ENCODE measurements at places on chromosomes 4 and X. TPM values are rescaled to one million over a fixed set of nuclear protein-coding genes. Genes with fewer than 3 reads are reported as not detected.

Gene FAAH2
- 0.64 TPM for total RNA-seq

Gene GATA1
- not detected for total RNA-seq

Gene RAB9B
- total RNA-seq, result 1.9 TPM

Gene TENM3
- total RNA-seq, result 8.8 TPM

Gene RXFP1
- not detected for total RNA-seq

Gene PHOX2B
- not detected for total RNA-seq

Gene MAOB
- total RNA-seq, result 46.0 TPM

Gene DCX
- 0.44 TPM for total RNA-seq

Gene SNCA
- 12.7 TPM for total RNA-seq

GRCh38 chrX:133434197-133434820 lies 19.0 kb upstream of the GPC4 start:
- no peak overlapping the region for H3K4me3 ChIP-seq
- H3K27ac ChIP-seq, result no peak overlapping the region
- H3K36me3 ChIP-seq, result no peaks in the 10 kb centered on the region
- peaks cover 36% of the 10 kb centered on the region for H3K27me3 ChIP-seq
- no peaks in the 10 kb centered on the region for H3K4me1 ChIP-seq
- no peak for DNase-seq

DNA sequence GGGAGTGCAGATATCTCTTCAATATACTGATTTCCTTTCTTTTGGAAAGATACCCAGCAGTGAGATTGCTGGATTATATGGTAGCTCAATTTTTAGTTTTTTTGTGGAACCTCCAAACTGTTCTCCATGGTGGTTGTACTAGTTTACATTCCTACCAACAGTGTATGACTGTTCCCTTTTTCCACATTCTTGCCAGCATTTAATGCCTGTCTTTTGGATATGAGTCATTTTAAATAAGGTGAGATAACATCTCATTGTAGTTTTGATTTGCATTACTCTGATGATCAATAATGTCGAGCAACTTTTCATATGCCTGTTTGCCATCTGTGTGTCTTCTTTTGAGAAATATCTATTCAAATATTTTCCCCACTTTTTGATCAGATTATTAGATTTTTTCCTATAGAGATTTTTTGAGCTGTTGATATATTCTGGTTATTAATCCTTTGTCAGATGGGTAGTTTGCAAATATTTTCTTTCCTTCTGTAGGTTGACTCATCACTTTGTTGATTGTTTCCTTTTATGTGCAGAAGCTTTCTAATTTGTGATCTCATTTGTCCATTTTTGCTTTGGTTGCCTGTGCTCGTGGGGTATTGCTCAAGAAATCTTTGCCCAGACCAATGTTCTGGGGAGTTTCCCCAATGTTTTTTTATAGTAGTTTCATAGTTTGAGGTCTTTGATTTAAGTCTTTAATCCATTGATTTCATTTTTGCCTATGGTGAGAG lies 552.7 kb downstream of the ZNF674 start:
- H3K4me1 ChIP-seq, result no peaks in the 10 kb centered on the region
- H3K4me3 ChIP-seq, result no peak overlapping the region
- DNase-seq, result no peak
- H3K27ac ChIP-seq, result no peak overlapping the region
- peaks cover 8% of the 10 kb centered on the region for H3K27me3 ChIP-seq

GRCh38 chr4:100823993-100824323 lies 306.1 kb upstream of the EMCN start:
- H3K4me3 ChIP-seq, result no peak overlapping the region
- no peak overlapping the region for H3K27ac ChIP-seq
- H3K36me3 ChIP-seq, result no peaks in the 10 kb centered on the region
- H3K27me3 ChIP-seq, result no peaks in the 10 kb centered on the region
- DNase-seq, result no peak

- no peak overlapping the region for H3K4me3 ChIP-seq
- H3K4me1 ChIP-seq, result no peaks in the 10 kb centered on the region
- no peak for DNase-seq
- no peaks in the 10 kb centered on the region for H3K36me3 ChIP-seq
- H3K27me3 ChIP-seq, result no peaks in the 10 kb centered on the region
Measured at GRCh38 chr4:127505203-127505602, 127.6 kb upstream of the INTU start.

- H3K27me3 ChIP-seq, result no peaks in the 10 kb centered on the region
- H3K4me3 ChIP-seq, result no peak overlapping the region
- no peaks in the 10 kb centered on the region for H3K36me3 ChIP-seq
- H3K4me1 ChIP-seq, result no peaks in the 10 kb centered on the region
Measured at GRCh38 chr4:189802884-189803283, 137.8 kb upstream of the FRG1 start.

GRCh38 chr4:118727360-118727759 lies 42.2 kb downstream of the METTL14 start:
- DNase-seq, result no peak
- no peak overlapping the region for H3K4me3 ChIP-seq
- no peak overlapping the region for H3K27ac ChIP-seq
- H3K4me1 ChIP-seq, result no peaks in the 10 kb centered on the region

DNA sequence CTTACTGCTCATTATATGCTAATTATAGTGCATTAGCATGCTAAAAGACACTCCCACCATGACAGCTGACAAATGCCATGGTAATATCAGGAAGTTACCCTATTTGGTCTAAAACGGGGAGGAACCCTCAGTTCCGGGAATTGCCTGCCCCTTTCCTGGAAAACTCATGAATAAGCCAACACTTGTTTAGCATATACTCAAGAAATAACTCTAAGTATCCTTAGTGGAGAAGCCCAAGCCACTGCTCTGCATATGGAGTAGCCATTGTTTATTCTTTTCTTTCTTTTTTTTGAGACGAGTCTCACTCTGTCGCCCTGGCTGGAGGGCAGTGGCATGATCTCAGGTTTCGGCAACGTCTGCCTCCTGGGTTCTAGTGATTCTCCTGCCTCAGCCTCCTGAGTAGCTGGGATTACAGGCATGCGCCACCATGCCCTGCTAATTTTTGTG lies 15.5 kb downstream of the NUDT6 start:
- H3K27me3 ChIP-seq, result no peaks in the 10 kb centered on the region
- no peak overlapping the region for H3K27ac ChIP-seq
- H3K4me1 ChIP-seq, result no peaks in the 10 kb centered on the region
- no peaks in the 10 kb centered on the region for H3K36me3 ChIP-seq
- H3K4me3 ChIP-seq, result no peak overlapping the region

DNA sequence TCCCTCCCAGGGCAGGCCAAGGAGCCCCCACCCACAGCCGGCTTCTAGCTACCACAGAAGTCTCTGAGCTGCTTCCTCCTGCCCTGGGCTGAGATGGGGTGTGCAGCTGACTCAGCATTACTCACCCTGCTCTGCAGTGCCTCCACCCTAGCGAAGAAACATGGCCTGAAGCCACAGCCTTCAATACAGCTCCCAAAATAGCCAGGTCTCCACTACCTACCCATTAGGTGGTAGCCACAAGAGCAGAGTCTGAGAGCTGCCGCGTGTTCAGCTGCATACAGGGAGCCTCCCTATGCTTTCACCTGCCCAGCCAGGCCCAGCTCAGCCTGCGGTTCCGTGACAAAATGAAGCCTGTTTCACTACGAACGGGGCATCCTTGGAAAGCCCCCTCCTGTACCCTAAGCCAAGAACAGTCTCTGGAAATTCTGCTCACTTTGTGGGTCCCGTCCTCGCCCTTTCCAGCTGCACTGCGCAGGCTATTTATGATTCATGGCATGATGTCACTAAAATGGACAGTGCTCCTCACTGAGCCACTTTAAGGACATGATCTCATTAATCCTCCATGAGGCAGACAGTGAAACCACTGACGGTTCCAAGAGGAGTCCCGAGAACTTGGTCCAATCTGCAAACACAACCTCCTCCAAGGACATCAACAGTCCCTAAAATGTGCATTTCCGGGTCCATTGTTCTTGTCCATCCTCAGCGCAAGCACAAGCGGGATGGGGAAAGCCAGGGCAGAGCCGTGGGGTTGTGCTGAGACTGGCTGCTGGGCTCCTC lies 20.2 kb downstream of the WDR1 start:
- H3K4me1 ChIP-seq, result peaks cover 12% of the 10 kb centered on the region
- no peaks in the 10 kb centered on the region for H3K27me3 ChIP-seq
- H3K36me3 ChIP-seq, result no peaks in the 10 kb centered on the region
- H3K4me3 ChIP-seq, result no peak overlapping the region

GRCh38 chrX:115892056-115892708 lies 278.4 kb upstream of the AGTR2 start:
- H3K36me3 ChIP-seq, result no peaks in the 10 kb centered on the region
- no peaks in the 10 kb centered on the region for H3K4me1 ChIP-seq
- no peak for DNase-seq
- H3K27me3 ChIP-seq, result no peaks in the 10 kb centered on the region
- H3K27ac ChIP-seq, result peak overlapping the region; percentile 27
- H3K4me3 ChIP-seq, result peak overlapping the region; percentile 47

DNA sequence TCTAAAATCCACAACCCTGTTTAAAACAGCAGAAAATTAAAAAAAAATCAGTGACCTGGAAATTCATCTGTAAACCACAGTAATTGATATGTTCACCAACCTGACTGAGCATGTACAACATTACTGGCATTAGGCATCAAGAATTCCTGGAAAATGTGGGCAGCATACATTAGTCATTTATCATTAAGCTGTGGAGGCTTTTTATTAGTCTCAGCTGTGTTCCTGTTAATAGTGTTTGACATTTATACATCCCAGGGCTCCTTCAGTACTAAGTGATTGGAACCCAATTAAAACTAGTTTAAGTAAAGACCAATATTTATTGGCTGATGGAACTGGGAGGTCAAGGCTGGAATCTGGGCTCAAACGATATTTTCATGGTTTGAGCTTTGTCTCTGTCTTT lies 227.3 kb upstream of the GIMD1 start:
- H3K4me1 ChIP-seq, result no peaks in the 10 kb centered on the region
- H3K27me3 ChIP-seq, result no peaks in the 10 kb centered on the region
- no peaks in the 10 kb centered on the region for H3K36me3 ChIP-seq
- H3K27ac ChIP-seq, result no peak overlapping the region
- DNase-seq, result no peak

DNA sequence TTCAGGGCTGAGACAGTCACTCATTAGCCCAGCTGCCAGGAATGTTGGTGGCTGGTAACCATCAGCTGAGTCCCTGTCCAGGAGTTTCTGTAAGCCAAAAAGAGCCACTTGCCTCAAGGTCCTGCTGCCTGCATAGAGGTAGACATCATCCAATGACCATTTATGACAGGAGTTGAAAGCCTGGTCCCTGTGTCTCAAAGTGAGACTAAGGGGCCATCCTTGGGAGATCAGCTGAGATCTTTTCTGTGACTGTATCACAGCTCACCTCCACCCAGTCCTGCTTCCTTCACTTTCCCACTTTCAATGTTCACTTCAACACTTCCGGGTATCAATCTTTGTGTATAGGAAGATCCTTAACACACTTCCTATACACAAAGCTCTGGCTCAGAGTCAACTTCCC lies 28.4 kb upstream of the MAOA start:
- no peak overlapping the region for H3K27ac ChIP-seq
- peaks cover 26% of the 10 kb centered on the region for H3K27me3 ChIP-seq
- H3K36me3 ChIP-seq, result no peaks in the 10 kb centered on the region
- H3K4me1 ChIP-seq, result no peaks in the 10 kb centered on the region
- no peak overlapping the region for H3K4me3 ChIP-seq
- no peak for DNase-seq

- H3K36me3 ChIP-seq, result no peaks in the 10 kb centered on the region
- DNase-seq, result no peak
- H3K4me1 ChIP-seq, result peaks cover 6% of the 10 kb centered on the region
- H3K4me3 ChIP-seq, result no peak overlapping the region
- no peaks in the 10 kb centered on the region for H3K27me3 ChIP-seq
Measured at GRCh38 chr4:104971462-104971861, 175.2 kb upstream of the TET2 start.

GRCh38 chrX:83169683-83170082 lies 338.4 kb upstream of the POU3F4 start:
- H3K27me3 ChIP-seq, result no peaks in the 10 kb centered on the region
- H3K4me1 ChIP-seq, result no peaks in the 10 kb centered on the region
- H3K36me3 ChIP-seq, result no peaks in the 10 kb centered on the region
- DNase-seq, result no peak

DNA sequence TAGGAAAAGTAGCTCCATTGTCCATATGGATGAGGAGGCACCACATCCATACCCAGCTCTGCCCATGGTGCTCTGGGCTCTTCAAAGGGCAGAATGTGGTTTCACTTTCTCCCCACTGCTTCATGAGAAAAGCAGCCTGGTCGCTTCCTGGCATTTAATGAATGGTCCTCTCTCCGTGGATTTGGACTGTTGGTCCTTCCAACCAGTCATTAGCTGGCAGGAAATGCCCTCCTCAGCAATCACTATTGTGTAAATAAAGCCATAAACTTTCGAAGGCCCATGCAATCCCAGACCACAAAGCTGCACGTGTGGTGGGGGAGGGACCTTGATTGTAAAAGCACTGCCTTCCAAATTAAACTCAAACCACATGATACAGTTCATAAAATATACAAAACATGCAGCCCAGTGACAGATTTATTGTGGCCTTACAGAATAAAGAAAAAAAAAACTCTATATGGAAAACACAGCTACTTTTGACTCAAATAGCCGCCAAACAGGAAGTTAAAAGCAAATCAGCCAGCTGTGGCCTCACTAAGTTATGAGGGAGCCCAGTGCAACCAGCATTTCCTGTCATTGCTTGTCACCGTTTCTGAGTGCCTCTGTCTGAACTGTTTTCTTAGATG lies 8.1 kb downstream of the MBNL3 start:
- H3K4me3 ChIP-seq, result peak overlapping the region; percentile 51
- no peak for DNase-seq
- peak overlapping the region; percentile 62 for H3K27ac ChIP-seq
- H3K27me3 ChIP-seq, result no peaks in the 10 kb centered on the region
- no peaks in the 10 kb centered on the region for H3K4me1 ChIP-seq

DNA sequence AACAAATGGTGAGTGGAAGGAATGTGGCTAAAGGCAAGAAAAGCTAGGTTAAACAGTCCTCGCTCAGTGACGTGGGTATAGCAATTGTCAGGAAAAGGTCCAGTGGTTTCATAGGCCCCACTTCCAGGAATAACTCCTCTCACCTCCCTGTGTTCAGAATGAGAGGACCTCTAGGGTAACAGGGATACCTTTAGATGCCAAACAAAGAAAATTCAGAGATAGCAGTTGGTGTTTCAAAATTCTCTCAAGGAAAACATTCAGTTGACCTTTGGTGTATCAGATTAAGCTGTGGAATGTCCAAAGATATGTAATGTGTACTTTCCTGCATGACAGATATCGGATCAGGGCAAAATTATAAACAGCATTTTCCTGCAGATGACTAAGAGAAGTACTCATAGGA lies 155.9 kb downstream of the ARHGAP6 start:
- DNase-seq, result no peak
- H3K4me1 ChIP-seq, result no peaks in the 10 kb centered on the region
- H3K4me3 ChIP-seq, result no peak overlapping the region
- no peak overlapping the region for H3K27ac ChIP-seq
- no peaks in the 10 kb centered on the region for H3K36me3 ChIP-seq
- H3K27me3 ChIP-seq, result no peaks in the 10 kb centered on the region

GRCh38 chr4:111697176-111697942 lies 447.9 kb upstream of the FAM241A start:
- H3K4me3 ChIP-seq, result no peak overlapping the region
- H3K36me3 ChIP-seq, result no peaks in the 10 kb centered on the region
- no peak for DNase-seq
- no peak overlapping the region for H3K27ac ChIP-seq

GRCh38 chrX:20517565-20517964 lies 250.9 kb upstream of the RPS6KA3 start:
- peaks cover 45% of the 10 kb centered on the region for H3K27me3 ChIP-seq
- H3K36me3 ChIP-seq, result no peaks in the 10 kb centered on the region
- DNase-seq, result no peak
- H3K27ac ChIP-seq, result no peak overlapping the region
- H3K4me3 ChIP-seq, result no peak overlapping the region

- H3K4me1 ChIP-seq, result peaks cover 5% of the 10 kb centered on the region
- no peak overlapping the region for H3K4me3 ChIP-seq
- H3K27ac ChIP-seq, result no peak overlapping the region
Measured at GRCh38 chr4:2043396-2044118, 15.6 kb upstream of the NAT8L start.

GRCh38 chrX:3815896-3816664 lies 102.6 kb upstream of the PRKX start:
- H3K4me1 ChIP-seq, result no peaks in the 10 kb centered on the region
- H3K36me3 ChIP-seq, result no peaks in the 10 kb centered on the region
- peak overlapping the region; percentile 65 for H3K4me3 ChIP-seq
- peak; percentile 57 for DNase-seq

Measured in breast epithelium (tissue), 4 donors.